ENCODE measurements at places on chromosomes 3 and 15. TPM values are rescaled to one million over a fixed set of nuclear protein-coding genes. Genes with fewer than 3 reads are reported as not detected.

The COL6A6 gene
- under 0.01 TPM for total RNA-seq

The MESP1 gene
- under 0.01 TPM for total RNA-seq

The LARP6 gene
- total RNA-seq: 76.0 TPM

The EXD1 gene
- not detected for total RNA-seq

The CYP19A1 gene
- total RNA-seq: 2.2 TPM

The MESP2 gene
- 0.72 TPM for total RNA-seq

The GOLGA8T gene
- total RNA-seq: not detected

The SKOR1 gene
- 0.36 TPM for total RNA-seq

The GRIP2 gene
- 1.4 TPM for total RNA-seq

The GRAMD2A gene
- total RNA-seq: not detected

The CLEC3B gene
- 48.9 TPM for total RNA-seq

The SAMMSON gene
- not detected for total RNA-seq

The GOLGA6L7 gene
- not detected for total RNA-seq

The SLC24A5 gene
- not detected for total RNA-seq

The ARGFX gene
- not detected for total RNA-seq

The SCAANT1 gene
- total RNA-seq: not detected

The CELSR3 gene
- 1.2 TPM for total RNA-seq

The MME gene
- 102 TPM for total RNA-seq

The CNTN4 gene
- not detected for total RNA-seq

The GOLGA6A gene
- under 0.01 TPM for total RNA-seq

The ANKRD63 gene
- total RNA-seq: not detected

The GNAT1 gene
- total RNA-seq: not detected

The OIP5 gene
- 0.88 TPM for total RNA-seq

The CHRM5 gene
- under 0.01 TPM for total RNA-seq

The USP50 gene
- total RNA-seq: 1.1 TPM

The MLH1 gene
- total RNA-seq: 45.4 TPM

The FAM3D gene
- not detected for total RNA-seq

The RBSN gene
- total RNA-seq: 23.9 TPM

The C15orf39 gene
- total RNA-seq: 6.5 TPM

The PRSS50 gene
- not detected for total RNA-seq
